ENCODE measurements at places on chromosomes 5 and 9.

DNA sequence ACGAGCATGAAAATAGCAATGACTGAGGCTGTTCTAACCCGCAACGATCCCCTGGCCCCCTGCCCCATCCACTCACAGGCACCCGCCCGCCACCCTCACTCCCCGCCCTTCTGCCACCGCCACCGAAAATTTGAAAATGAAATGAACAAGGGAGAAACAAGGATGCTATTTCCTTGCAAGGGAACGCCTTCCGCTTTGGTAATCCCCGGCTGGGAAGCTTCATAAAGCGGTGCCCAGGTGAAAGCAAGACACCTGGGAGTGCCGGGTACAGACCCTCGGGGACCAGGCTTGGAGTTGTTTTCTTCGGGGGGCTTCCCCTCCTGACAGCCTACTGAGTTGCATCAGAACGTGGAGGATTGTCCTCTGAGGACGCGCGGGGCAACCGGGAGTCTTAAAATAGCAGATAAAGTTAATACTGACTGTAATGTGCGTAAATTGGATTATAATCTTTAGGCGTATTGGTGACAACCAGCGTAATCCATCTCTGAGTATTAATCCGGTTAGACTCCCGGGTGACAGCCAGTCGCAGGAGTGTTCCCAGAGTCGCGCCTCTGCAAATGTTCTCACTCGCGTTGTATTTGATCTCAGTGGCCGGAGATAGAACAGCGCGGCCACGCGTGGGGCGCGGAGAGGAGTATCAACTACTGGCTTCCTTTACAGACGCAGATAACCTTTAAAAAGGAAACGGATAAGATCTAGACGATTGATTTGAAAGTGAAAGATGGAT is 885 bp upstream of the MLLT3 start:
- no peak for DNase-seq

DNA sequence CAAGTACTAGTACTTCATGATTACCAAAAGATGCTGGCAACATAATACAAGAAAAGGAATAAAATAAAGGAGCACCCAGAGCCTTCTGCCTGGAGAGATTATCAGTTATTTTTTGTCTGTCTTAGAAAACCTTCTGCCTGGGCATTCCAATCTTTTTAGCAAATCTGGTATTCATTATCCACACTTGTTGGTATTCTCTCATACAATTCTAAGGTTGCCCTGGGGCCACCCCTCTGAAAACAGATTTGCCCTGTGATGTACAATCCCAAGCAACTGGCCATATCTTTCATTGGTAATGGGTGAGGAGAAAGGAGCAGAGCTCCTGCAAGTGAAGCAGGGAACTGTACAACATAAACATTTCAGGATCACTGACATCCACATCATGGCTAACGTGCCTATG is 47.8 kb downstream of the WDR41 start:
- DNase-seq: no peak

- DNase-seq: no peak
Measured at GRCh38 chr5:79235261-79235633, 684 bp upstream of the JMY start.

DNA sequence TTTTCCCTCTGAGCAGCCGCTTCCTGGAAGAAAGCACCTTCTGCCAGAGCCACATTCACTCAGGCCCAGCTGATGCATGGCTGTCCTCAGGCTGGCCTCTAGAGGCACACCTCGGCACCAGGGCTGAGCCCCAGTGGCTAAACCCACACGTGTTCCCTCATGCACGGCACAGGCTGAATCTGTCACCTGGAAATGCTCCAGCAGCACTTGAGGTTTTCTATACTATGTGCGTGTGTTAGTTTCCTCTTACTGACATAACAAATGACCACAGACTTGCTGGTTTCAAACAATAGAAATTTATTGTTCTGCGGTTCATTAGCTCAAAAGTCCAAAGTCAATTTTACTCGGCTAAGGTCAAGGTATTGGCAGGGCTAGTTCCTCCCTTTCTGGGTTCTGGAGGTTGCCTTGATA is 141.4 kb downstream of the LRRC70 start:
- DNase-seq: peak; percentile 18

- no peak for DNase-seq
Measured at GRCh38 chr9:4792054-4792571, 631 bp upstream of the RCL1 start.

- DNase-seq: no peak
Measured at GRCh38 chr5:139760066-139761056, 35.2 kb upstream of the PSD2 start.

GRCh38 chr5:111813537-111813936 is 56.5 kb upstream of the NREP start:
- DNase-seq: no peak

All from K562 (cell line).